ENCODE measurements at places on chromosomes 11 and 22.

GRCh38 chr22:39962071-39962470 lies 1.9 kb downstream of the TMA7B start:
- no peak for DNase-seq

- DNase-seq = no peak
Measured at GRCh38 chr11:70153133-70153727, 49.9 kb upstream of the FADD start.

GRCh38 chr11:83972536-83972935 lies 686.4 kb upstream of the CCDC90B start:
- DNase-seq = no peak

- DNase-seq = no peak
Measured at GRCh38 chr11:91653079-91653754, 571.4 kb upstream of the FAT3 start.

DNA sequence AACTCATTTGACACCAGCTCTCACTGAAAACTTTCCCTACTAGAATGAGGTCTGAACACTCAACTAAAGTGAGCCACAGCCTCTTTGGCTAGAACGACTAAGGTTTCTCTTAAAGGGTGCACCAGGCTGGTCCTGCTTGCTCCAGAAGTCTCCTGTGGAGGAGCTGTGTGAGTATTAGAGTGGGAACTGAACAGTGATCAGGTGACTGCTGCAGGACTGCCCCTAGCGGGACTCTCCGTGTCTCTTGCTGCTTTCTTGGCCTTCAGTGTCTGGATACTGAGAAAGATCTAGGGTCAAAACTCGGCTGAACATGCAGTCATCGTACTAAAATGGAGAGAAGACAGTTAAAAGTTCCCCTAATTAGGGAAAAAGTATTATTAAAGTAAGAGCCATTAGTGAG lies 34.6 kb downstream of the FAM118A start:
- DNase-seq = no peak

- no peak for DNase-seq
Measured at GRCh38 chr11:22331771-22332170, 6.4 kb upstream of the SLC17A6 start.

DNA sequence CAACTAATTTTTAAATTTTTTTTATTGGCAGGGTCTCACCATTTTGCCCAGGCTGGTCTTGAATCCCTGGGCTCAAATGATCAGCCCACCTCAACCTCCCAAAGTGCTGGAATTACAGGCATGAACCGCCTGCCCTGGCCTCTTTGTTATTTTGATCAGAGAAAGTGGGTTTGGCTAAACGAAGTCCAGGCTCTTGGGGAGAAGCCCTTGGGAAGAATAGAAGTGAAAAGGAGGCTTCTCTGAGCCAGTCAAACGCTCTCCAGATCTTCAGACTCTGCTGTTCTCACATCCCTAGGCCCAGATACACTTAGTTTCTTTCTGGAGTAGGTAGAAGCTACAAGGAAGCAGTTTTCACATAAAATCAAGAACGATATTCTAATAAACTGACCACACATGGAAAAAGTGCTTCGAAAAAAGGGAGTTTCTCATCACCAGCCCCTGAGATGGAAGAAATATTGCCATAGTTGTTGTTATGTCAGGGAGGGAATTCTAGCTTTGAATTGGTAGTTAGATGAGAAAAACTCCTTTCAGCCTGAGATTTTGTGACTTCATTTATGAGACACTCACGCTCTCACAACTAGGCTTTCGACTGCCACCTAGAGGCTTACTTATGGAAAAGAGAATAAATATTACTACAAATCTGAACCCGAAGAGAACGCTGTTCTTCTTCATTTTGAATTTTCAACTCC lies 41.7 kb upstream of the AQP11 start:
- DNase-seq = no peak

GRCh38 chr22:49139492-49140151 lies 688.1 kb downstream of the BRD1 start:
- no peak for DNase-seq

DNA sequence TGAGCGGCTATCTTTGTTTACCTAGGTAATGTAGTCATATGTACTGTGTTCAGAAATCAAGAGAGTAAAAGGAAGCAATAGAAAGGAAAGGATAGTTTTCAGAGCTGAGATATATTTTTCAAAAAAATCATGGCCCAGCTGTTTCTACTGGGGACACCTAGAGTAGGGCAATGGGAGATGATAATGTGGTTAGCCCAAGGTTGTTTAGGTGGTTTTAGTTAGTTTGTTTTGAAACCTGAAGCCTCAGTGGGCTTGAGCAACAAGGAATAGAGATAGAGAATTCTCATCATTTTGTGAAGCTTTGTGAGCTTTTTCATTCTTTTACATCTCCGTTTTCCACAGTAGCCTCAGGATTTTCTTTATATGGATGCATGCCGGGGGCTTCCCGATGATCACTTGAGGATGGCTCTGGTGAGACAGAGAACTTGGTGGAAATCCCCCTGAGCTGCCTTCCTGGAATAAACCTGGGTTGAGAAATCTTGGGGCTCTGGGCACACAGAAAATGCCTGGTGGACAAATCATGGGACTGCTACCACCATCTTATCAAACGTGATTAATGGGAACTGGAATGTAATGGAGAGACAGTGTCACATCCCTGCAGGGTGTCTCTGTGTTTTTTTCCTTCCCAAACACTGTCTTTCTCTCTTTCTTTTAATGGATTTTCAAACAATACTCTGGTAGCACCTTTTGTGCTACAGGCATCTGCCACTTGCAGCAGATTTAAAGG lies 49.0 kb downstream of the ARHGAP42 start:
- DNase-seq = no peak

GRCh38 chr11:1748636-1749394 lies 1.6 kb downstream of the IFITM10 start:
- no peak for DNase-seq

DNA sequence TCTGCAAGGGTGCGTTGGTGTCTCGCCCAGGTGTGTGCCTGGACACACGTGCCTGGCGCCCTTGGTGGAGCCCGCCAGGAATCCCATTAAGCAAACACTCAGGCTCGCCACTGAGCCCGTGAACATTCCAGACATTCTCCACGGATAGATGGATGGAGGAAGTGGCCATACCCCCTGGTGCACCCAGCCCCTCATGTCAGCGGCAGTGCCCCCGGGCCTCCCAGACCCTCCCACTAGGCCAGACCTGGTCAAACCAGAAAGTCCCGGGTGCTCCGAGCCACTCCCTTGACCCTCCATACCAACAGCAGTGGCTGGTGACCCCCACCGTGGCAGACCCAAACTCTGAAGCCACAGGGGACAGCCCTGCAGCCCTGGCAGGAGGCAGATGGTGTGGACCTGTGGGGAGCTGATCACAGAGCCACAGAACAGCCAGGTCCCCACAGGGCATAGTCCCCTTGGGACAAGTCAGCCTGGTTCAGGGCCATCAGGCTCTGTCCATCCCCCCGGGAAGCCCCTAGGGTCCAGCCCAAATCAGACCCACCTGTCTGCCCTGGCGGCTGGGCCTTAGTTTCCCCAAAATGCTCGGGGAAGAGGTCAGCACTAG lies 1.9 kb downstream of the EPS8L2 start:
- no peak for DNase-seq

GRCh38 chr22:37487571-37487970 lies 1.4 kb upstream of the MFNG start:
- DNase-seq = no peak

DNA sequence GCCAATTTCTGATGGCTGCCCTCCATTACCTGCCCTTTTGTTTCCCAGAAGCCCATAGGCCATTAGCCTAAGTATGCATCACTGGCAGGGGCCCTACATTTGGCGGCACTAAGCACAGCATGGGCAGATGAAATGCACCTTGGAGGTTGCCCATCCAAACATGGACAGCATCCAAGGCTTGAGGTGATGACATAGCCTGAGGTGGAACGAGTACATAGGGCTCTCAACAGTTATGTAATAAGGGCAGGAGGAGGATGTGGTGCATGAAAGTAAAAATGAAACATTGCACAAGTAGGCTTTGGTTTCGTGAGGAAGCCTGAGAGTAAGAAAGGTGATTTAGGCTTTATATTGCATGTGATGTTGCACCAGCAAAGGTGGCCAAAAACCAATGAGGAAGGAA lies 148.1 kb downstream of the FAM76B start:
- no peak for DNase-seq
